NCI-H1048 (cell line): ENCODE measurements at places on chromosomes 13 and 19.

DNA sequence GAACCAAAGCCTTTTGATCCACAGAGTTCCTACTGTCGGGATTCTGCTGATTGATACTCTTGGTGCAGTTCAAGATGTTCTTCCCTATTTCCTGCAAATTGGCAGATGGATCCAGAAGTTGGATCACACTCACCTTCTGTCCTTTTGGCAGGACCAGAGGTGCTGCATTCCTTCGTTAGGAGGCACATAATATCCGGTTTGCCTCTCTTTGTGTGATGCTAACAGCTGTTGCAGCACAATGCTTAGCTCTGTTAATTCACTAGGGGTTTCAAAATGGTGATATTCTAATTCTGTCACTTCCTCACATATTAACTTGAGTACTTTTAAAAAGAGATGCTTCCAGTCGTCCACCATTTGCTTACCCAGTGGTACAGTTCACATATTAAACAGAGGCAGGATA lies 15.2 kb upstream of the CHST8 start:
- DNase-seq = no peak

GRCh38 chr19:10756791-10757190 lies 38.9 kb downstream of the DNM2 start:
- DNase-seq = no peak

DNA sequence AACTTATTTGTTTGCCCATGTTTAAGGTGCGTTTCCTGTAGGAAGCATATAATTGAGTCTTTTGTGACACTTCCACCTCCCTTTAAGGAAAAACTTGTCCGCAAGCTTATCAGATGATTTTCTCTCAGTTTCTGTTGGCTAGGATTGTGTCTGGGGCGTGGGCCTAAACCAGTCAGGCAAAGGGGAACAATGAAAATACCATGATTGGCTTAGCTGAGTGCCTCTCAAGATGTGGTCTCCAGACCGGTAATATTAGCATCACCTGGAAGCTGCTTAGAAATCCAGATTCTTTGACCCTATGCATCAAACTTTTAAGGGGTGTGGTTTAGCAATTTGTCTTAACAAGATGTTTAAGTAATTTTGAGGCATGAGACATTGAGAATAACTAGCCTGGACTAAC lies 20.0 kb downstream of the SLAIN1 start:
- DNase-seq = no peak

DNA sequence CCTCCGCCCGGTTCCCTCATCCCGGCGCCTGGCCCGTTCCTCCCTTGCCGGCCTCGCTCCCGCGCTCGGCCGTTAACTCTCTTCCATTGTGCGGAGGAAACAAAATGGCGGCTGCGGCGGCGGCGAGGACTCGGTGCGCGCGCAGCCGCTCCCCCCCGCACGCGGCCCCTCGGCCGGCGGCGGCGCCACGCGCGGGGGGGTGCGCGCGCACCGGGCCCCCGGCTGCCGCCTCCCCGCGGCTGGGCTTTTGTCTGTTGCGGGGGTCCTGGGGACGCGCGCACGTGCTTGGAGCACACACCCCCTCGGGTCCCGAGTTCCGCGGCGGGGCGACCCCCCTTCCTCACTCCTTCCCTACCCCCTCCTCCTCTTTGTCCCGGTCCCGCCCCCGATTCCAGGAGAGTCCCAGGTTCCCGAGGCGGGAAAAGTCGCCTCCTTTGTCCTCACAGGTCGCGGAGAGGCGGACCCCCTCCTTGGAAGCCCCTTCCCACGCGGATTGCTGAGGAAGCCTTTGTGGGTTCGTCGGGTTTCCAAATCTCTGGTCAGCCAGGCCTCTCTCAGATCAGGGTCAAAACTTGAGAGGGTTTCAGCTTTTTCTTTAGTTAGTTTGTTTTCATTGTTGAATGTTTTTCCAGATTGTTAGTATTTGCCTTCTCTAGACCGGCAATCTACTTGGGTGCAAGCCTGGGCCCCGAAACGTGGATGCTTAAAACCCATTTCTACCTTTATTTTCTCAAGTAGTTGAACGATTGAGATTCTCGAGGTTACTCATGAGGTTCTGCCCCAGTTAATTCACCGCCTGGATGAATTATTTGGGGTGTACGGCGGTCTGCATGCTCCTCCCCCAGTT lies 687 bp downstream of the ILF3 start:
- peak; percentile 50 for DNase-seq

DNA sequence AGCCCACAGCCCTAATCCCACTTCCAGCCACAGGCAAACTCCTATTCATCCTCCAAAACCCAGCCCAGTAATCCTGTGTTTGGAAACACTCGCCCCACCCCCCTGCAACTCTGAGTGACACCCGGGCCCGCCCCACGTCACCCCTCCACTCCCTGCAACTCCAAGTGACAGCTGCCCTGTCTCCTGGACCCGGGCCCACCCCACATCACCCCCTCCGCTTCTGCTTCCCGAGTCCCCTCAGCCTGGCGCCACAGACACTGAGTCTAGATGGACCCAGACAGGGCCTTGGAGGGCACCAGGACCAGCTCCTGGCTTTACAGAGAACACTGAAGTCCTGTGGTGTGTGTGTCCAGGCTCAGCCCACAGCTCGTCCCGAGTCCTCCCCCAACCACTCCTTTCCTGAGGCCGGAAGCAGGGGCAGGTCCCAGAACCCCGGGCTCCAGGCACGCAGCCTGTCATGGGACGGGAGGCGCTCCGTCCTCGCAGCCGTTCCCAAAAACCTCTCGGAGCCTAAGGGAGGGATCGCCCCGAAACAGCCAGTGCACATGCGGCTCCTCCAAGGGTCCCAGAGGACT lies 7.7 kb downstream of the REXO1 start:
- DNase-seq = no peak

DNA sequence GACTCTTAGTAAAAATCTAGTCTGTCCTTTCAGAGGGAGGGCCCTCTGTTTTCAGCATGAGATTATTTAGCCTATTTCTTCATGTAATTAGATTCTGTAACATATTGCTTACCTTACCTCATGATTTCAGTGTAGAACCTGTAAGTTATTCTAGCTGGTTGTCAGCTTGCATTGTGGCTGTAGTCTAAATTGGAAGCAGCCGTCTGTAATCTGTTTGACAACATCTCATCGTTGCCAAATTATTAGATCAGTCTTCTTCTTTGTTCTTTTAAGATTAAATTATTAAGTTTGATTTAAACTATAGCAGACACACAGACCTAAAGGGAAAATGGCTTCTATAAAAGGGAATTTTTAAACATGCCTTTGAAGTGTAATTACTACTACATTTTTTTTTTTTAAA lies 34.8 kb downstream of the SLAIN1 start:
- no peak for DNase-seq

DNA sequence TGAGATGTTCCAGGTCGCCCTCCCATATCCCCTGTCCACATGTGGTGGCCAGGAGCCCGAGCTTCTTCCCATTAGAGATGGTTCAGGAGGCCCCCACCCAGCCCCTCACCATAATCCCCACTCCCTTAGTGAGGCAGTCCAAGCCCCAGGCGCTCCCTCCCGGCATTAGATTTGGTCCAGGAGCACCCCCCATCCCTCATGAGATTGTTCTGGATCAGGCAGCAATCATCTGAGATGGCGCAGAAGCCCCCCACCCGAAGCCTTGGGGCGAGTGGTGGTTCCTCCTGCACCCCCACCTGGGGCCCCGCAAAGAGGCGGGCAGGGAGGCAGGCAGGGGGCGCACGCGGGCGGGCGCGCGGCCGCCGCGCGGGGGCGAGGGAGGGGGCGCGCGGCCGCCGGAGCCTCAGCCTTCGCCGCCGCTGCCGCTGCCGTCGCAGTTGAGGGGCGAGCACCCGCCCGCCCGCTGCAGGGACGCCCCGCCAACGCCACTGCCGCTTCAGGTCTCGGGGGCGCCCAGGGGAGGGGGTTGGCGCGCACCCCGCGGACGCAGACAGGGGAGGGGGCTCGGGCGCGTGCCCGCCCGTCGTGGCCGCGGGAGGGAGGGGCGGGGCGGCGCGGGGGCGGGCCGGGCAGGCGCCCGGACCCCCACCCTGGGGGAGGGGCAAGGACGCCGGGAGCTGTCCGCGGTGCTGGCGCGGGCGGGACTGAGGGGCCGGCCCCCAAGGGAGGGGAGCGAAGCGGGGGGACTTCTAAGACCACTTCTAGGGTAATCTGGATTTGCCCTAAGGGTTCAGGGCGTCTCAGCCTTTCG lies 46.4 kb upstream of the SHKBP1 start:
- DNase-seq = no peak

- DNase-seq = no peak
These were observed 32.7 kb downstream of the KCTD12 start for GRCh38 chr13:76853481-76853880.

- no peak for DNase-seq
These were observed 9.5 kb downstream of the ATG4D start for GRCh38 chr19:10553087-10553667.

GRCh38 chr13:44770951-44771350 lies 194.8 kb upstream of the TSC22D1 start:
- no peak for DNase-seq

DNA sequence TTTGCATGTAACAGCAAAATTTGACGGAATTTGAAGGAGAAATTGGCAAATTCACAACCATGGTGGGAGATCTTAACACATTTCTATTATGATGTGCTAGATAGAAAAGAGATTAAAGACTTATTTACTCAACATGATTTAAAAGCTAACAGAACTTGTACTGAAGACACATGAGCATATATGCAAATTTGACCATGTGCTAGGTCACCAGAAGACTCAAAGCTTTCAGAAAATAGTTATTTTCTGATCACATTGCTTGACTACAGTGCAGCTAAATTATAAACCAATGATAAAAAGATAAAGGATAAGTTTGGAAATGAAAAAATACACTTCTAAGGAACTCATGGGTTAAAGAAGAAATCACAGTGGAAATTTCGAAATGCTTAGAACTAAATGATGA lies 9.1 kb downstream of the GPR183 start:
- DNase-seq = no peak

DNA sequence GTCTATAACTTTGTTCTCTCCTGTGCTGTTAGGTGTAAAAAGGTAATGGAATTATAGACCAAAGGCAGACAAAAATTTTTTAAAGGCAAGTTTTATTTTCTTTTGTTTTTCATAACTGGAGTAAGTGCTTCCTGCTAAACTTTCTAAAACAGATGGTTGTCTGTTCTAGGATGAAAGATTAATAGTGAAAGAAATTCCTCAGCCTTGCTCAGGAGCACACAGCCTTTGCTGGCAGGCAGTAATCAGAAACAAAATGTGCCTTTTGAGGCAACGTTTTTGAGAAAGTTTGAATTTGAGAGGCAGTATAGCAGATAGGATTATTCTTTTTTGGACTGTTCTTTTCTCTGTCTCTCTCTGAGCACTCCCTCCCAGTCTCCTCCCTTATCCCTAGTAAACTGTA lies 2749.5 kb downstream of the PCDH9 start:
- DNase-seq = no peak

- DNase-seq = no peak
These were observed 8.7 kb downstream of the CD177 start for GRCh38 chr19:43362179-43362578.

- no peak for DNase-seq
These were observed 4.1 kb downstream of the NDUFA3 start for GRCh38 chr19:54106716-54107115.

DNA sequence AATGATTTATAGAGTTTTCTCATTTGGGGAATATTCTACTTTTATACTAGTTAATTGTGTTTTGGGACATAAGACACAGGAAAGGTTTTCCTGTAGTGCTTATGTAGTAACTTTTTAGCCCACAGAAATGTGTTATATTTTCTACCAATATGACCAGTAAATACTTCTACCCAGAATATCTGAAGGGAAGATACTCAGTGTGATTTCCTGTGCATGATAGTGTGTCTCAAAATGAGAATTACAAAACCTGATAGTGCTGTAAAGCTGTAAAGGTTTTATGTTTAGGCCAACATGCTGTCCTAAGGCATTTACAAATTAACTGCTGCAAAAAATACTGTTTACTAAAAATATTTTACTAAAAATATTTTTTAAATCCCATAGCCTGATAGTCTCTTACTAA lies 126.8 kb downstream of the RXFP2 start:
- DNase-seq = no peak

DNA sequence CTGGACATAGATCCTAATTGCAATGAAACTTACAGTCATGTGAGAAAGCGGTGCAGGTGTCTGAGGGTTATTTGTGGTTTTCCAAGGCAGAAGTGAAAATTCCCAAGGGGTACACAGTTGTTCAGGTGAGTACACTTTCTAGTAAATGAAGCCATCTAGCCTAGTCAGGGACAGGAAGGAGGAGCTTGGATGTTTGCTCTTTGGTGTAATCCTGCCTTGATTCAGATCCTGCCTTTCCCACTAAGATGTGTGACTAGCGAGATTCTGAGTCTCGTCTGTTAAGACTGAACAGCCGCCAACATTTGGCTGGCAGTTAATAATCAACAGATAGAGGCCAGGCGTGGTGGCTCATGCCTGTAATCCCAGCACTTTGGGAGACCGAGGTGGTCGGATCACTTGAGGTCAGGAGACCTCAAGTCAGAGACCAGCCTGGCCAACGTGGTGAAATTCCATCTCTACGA lies 2.5 kb downstream of the RPS9 start:
- DNase-seq = no peak

DNA sequence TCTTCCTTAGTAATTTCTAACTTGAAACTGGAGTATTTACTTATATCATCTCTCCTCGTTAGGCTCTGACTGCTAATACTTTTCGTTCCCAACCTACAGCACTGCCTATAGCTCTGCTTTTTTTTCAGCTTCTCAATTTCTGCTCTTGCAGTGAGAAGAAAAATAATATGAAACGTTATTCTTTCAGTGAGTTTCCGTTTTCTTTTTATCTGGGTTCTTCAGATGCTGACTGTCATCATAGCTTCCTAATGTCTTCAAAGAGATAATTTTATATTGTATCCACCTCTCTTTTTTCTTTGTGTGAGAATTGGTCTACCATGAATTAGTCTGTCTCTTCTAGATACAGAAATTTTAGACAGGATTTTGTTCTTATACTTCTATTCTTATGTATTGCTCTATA lies 454.9 kb downstream of the LMO7 start:
- DNase-seq = no peak

- no peak for DNase-seq
These were observed 5.5 kb upstream of the ENOX1 start for GRCh38 chr13:43792076-43792881.

- DNase-seq = no peak
These were observed 163.7 kb upstream of the KL start for GRCh38 chr13:32852526-32852925.

GRCh38 chr13:60720590-60720989 lies 323.6 kb downstream of the TDRD3 start:
- DNase-seq = no peak

- DNase-seq = no peak
These were observed 322.3 kb upstream of the TSHZ3 start for GRCh38 chr19:31671411-31672035.

- no peak for DNase-seq
These were observed 194.7 kb downstream of the RBM26 start for GRCh38 chr13:79211377-79211776.

- no peak for DNase-seq
These were observed 340.7 kb downstream of the MTUS2 start for GRCh38 chr13:29160862-29161261.
